ENCODE measurements at places on chromosomes 16 and 17.

GRCh38 chr17:8739097-8739496 is 5.5 kb downstream of the CCDC42 start:
- no peak for DNase-seq

DNA sequence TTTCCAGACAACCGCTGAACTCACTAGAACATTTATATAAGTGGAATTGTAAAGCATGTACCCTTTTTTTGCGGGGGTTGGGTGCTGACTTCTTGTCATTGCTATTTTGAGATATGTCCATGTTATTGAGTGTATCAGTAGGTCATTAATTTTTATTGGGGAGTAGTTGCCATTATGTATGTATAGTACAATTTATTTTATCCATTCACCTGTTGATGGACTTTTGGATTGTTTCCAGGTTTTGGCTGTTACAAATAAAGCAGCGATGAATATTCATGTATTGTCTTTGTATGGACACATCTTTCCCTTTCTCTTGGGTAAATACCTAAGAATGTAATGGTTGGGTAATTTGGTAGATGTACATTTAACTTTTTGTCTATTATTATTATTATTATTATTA is 12.7 kb downstream of the NFATC3 start:
- no peak for DNase-seq

- DNase-seq = no peak
These were observed 77.0 kb downstream of the CDH11 start for GRCh38 chr16:65044873-65045272.

DNA sequence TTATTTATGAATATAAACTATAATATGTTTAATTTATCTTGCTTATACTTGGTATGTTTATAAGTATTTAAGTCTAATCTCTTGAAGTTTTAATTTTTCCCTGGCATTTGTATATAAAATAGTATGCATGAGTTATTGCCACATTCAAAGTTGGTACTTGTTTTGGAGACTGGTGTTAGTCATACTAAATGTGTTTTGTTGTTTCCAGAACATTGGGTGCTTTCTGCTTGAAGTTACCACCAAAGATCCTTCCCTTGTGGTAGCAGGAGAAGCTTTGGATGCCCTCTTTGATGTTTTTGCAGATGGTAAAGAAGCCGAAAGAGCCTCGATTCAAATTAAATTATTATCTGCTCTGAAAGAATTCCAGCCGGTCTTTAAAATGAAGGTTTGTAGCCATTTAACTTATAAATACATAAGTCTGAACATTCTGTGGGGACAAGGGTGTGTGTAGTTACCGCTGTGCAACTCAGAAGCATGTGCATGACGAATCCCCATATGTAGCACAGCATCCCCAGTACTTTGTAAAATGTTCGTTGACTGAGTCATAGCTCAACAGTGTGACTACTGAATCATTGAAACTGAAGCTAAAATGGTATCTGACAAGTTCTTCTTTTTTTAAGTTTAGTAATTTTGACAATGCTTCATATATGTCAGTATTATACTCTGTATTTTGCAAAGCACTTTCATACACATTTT is 36.4 kb downstream of the HEATR3 start:
- no peak for DNase-seq

- DNase-seq = no peak
These were observed 523.0 kb upstream of the CDH11 start for GRCh38 chr16:65644821-65645220.

GRCh38 chr17:21171970-21172510 is 41.9 kb downstream of the TMEM11 start:
- no peak for DNase-seq

DNA sequence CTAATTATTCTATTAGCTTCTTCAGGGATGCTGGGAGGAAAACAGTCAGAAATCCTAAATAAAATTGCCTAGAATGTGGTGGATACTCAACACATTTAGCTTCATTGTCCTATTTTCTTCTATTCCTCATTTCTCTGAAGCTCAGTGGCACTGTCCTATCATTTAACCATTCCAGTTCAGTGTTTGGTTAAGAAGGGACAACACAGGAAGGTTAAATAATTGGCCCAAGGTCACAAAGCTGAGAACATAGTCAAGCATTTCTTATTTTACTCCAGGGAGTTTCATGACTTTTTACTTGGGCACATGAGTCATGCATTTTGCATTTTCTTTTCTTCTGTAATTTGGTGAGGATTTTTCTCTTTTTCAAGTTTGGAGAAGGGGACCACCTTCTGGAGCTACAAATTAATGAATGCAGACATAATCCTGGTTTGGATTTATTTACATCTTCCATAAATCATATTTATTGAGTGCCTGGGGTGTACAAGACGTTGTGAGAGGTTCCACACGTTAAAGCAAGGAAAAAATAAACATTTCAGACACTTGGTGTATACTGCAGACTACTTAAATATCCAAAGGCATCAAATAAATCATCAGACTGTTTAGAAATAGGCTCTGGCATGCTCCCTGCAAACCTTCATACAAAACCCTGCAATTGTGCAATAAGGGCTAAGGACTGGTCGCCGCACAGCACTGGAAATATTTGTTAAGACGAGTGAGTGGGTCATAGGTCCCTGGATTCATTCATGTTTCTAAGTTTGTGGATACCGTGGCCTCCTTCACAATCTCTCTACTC is 263.9 kb downstream of the MAF start:
- DNase-seq = no peak

DNA sequence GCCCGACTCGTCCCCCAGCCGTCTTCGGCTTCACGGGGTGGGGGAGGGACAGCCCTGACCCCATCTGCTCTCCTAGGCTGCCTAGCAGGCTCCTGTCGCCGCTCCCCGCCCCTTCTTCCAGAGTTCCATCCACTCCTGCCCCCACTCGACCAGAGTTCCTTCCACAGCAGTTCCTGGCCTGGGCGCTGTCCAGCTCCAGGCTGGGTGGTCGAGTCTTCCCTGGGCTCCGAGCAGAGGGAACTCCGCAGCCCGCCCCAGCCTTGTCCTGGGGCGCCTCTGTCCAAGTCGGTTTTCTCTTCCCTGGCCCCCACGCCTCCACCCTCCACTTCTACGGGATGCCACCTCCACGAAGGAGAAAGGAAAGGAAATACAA is 1.4 kb downstream of the PYY start:
- peak; percentile 52 for DNase-seq

DNA sequence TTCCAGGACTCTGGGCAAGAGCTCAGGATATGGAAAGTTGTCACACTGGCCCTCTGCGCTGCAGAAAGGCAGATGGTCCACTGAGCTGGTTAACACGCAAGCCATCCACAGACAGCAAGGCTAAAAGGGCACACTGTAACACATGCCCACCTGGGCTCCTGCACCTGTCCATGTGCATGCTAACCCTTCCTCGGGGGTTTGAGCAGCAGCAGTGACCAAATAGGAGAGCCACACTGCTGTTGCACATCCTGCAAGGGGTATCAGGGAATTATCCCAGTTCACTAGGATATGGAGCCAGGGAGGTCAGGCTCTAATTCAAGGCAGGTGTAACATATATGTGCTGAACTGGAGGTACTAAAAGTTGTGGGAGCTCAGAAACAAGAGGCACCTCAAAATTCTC is 471.0 kb upstream of the CDH5 start:
- no peak for DNase-seq

DNA sequence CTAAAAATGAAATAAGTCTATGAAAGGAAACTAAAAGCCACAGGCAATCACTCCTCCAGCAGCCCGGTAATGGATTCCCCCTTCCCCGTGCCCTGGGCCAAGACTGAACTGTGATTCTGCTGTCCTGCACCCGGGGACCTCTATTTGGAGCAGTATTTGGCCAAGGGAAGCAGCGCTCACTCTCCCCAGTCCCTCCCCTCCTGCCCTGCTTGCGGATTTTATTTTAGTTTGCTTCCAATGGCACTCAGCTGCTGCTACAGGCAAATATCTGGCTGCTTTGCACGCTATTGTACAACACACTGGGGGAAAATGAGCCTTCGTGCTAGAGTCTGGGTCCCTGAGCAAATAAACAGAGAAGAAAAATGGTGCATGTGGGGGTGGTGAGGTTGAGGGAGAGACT is 975.7 kb upstream of the RBFOX1 start:
- DNase-seq = no peak

GRCh38 chr16:49658531-49658930 is 197.4 kb downstream of the ZNF423 start:
- no peak for DNase-seq

DNA sequence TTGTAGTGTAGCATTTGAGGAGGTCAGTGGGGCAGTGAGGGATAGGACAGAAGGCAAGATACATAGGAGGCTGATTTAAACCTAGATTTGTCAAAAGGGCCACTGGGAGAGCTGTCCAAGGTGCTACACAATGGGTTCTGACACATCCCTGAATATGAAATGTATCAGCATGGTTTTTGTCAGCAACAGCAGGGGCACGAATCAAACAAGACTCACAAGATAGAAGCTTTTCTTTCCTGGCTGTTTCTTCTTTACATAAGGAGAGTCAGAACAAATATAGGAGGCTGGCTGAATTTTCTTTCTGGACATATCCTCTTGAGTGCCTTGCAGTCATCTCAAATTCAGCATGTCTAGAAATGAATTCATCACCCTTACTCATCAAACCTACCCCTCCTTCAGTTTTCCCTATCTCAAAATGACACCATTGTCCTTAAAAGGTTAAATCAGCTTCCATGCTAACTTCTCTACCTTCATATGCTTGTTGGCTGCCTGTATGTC is 130.5 kb downstream of the NPIPB5 start:
- DNase-seq = no peak

DNA sequence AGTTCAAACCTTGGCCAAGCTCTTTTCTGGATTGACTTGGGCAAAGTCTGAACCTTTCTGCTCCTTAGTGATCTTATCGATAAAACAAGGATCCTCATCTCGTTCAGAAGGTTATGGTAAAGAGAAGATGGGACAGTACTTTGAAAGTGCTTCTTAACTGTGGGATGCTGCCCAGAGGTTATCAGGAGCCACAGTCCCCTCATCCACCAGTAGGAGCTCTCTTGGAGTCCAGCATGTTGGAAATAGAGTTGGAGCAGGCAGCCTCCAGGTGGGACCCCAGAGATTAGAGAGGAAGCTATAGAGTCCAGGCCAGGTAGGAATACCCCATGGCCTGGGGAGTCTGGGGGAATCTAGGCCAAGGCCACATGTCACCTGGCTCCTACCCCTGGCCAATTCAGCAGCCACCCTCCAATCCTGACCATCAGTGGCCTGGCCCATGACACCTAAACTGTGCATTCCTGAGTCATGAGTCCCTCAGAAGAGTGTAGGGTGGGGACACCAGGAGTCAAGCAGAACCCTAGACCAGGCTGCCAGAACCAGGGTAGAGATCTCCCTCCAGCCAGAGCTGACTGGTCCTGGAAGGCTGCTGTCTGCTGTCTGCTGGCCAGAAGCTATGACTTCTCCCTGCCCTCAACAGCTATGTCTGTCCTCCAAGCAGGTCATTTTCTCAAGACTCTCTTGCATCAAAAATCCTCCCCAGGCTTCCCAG is 144.3 kb downstream of the AIPL1 start:
- no peak for DNase-seq

DNA sequence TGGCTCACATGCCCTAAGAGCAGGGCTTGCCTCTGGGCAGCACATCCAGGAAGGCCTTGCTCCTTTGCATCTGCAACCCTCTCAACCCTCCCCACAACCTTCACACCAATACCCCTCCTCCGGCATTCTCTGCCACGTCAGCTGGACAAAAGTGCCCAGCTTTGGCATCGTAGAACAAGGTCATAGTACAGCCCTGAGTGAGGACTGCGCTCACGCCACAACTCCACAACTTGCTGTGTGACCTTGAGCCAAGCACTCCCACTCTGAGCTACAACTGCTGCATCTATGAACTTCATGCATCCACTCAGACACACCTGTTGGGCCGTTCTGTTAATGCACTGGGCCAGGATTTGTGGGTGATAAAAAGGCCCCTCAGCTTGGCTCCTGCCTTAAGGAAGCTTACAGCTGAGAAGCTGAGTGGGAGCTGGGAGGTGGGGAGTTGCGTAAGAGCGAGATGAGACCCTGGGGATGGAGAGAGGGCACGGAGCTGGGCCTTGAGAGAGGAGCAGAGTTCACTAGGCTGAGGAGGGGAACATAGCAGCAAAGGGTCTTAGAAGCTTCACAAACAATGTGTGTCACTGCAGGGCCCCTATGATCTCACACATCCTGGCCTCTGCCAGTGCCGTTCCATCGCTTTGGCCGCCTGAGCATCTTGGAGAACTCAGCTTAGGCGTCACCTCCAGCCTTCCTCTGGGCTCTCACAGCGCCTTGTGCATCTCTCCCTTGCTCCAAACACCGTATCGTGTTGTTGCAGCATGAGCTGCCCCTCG is 8.6 kb upstream of the MRC2 start:
- DNase-seq = peak; percentile 76

GRCh38 chr17:77798481-77798880 is 160.0 kb upstream of the TNRC6C start:
- no peak for DNase-seq

DNA sequence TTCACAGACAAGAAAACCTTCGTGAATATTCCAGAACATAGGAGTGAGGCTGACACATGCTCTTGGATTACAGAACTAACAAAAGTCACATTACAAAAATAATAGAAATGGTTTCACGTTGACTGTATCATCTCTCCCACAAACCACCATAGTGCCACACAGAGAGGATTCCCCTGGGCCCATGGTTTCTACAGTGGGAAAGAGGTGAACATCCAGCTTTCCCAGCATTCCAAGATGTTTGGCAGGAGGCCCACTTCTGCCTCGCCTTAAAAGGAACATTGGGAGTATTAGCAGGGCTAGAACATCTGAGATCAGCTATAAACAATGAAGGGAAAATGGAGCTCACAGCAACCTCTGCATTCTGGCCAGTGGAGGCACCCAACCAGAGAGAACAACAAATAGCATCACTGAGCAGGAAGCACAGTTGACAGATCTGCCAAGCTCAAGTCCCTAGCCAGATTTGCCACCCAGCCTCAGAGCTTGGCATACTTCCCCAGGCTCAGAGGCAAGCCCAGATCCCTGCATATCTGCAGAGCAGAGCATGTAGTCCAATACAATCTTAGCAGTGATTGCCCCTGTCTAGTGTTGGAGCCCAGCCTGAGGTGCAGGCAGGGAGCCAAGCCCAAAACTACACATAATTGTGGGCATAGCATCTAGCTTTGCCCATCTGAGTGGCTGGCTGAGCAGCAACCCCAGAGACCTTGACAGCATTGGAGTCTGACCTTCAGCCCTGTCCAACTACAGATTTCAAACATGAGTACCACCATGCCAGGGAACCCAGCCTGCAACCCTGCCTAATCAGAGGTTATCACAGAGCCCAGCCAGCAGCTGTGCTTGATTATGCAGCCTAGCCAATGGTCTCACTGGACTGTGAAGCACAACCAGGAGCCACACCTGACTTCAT is 260.4 kb downstream of the CEP112 start:
- DNase-seq = peak; percentile 41

- peak; percentile 53 for DNase-seq
These were observed 10.9 kb upstream of the HS3ST6 start for GRCh38 chr16:1929105-1929504.

Measured in femur (tissue), 1 donor.